AG04449 (cell line): ENCODE measurements at places on chromosomes 2 and 18.

- no peak for DNase-seq
Measured at GRCh38 chr2:157866666-157867642, 9.2 kb downstream of the ACVR1 start.

DNA sequence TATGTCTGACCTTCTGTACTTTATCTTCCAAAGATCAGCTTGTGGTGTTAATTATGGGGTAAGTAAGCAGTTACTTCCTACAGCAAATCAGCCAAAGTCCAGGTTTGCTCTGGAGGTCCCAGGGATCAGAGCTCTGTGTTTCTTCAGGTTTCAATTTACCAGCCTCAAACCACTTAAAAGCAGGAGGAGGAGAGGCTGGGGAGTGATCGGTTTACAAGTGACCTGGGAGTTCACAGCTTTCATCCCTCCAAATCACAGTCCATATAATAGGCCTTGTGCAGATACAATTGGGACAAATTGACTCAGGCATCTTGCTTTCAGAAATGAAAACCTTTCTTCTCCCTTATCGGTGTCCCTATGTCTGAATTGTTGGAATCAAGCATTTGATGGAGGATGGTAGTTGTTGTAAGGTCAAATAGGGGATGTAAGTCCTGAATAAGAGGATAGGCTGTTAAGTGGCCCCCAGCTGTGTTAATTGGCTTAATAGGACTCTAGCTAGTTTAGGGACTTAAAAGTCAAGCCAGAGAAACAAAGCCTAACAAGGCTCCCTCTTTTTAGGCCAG lies 188.0 kb upstream of the NT5C1B start:
- no peak for DNase-seq

GRCh38 chr2:119947535-119947934 lies 65.3 kb upstream of the EPB41L5 start:
- no peak for DNase-seq

DNA sequence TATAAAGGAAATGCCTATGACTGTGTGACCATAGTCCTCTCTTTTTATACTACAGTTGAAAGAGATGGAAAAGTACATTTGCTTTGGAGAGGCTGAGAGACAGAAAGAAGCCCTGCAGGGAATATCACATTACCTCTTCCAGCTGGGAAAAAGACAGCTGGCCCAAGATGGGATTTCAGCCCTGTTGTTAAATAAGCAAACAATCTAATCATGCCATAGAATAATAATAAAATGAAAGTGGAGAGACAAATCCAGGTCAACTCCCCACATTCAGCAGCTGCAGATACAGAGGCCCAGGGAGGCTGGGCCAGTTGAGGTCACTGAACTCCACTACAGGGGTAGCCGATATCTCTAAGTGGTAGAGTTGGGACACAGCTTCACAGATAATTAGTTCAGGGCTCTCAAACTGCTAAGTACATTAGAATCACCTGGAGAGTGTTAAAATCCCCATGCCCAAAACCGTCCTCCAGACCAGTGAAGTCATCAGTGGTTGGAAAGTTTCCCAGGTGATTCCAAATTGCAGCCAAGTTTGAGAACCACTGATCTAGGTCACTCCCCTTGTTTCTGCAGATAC lies 81.9 kb downstream of the MOGAT1 start:
- DNase-seq, result no peak

- no peak for DNase-seq
Measured at GRCh38 chr2:159516241-159516758, 100.0 kb downstream of the BAZ2B start.

DNA sequence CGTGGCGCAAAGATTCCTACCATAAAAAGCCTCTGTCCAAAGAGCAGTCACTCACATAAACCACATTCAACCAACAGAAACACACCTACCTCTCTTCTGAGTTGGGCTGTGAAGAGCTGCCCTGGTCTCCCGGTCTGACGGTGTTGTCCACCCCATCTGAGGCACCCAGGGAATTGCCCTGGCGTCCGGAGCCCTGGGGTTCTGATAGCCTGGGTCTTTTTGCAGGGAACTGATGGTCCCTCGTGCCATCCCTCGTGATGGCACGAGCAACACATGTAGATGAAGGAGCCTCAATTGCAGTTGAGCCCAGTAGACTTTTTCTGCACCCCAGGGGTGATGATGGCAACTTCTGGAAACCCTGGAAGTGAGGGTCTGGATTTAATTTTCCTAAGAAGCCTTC lies 13.8 kb downstream of the HJURP start:
- no peak for DNase-seq

DNA sequence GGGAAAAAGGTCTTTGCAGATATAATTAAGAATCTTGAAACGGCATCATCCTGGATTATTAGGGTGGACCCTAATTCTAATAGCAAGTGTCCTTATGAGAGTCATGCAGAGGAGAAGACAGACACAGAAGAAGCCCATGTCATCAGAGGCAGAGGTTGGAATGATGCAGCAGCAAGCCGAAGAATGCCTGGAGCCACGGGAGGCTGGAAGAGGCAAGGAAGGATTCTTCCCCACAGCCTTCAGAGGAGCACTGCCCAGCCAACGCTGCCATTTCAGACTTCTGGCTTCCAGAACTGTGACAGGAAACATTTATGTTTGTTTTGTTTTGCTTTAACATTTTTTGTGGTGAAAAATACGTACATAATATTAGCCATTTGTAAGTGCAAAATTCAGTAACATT lies 72.3 kb downstream of the MCFD2 start:
- no peak for DNase-seq

DNA sequence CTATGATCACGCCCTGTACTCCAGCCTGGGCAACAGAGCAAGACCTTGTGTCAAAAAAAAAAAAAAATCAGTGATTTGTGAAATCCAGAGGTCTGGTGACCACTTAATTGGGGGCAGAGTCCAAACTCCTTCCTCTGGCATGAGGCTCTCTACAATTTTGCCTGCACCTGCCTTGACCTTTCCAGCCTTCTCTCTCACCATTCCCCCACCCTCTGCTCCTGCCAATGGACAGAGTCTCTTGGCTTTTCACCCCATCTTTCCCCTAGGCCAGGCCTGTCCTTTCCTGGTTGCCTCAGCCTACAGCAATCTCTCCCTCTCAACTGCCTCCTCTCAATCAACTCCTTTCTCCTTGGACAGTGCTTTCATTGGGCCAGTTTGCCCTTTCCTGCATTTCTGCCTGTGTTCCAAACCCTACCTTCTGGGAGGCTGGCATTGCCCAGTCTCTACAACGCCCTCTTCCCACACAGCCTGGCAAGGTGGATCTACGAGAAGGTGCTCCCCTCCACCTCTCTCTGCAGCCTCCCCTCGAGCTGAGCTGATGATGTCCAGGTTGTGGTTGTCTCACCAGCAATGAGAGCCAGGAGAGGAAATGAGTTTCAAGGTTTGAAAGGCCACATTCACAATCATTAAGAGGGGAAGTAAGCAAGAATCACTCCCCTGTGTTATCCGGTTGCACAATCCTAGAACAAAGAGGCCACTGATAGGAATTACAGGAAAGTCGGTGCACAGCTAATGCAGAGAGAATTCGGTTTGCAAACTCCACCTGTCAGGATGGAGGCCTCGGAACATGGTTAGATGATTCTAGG lies 39.5 kb upstream of the NPAS2 start:
- DNase-seq, result no peak

- no peak for DNase-seq
Measured at GRCh38 chr18:21284540-21284939, 42.5 kb downstream of the GREB1L start.
